ENCODE measurements at places on chromosomes 16 and 17. TPM values are rescaled to one million over a fixed set of nuclear protein-coding genes. Genes with fewer than 3 reads are reported as not detected.

The MT4 gene
- polyA plus RNA-seq, result not detected

DNA sequence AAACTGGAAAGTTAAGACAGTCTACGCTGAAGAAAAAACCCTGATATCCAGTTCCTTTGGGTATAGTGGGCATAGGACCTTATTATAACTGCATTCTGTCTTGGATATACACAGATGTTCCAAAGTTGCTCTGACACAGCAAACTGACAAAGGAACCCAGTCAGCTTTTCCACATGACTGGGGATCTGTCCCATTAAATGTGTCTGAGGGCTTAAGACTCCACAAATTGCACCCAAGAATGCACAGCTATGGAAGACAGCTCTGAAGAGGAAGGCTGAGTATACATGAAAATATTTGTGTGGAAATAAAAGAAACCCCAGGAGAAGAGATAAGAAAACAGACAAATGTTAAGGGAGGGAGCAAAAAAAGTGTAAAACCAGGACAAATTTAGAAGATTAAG is 114.1 kb downstream of the SPAG9 start:
- no peak overlapping the region for H3K27ac ChIP-seq
- no peaks in the 10 kb centered on the region for H3K27me3 ChIP-seq
- no peak overlapping the region for H3K4me3 ChIP-seq

The KIF1C gene
- polyA plus RNA-seq, result 164 TPM

DNA sequence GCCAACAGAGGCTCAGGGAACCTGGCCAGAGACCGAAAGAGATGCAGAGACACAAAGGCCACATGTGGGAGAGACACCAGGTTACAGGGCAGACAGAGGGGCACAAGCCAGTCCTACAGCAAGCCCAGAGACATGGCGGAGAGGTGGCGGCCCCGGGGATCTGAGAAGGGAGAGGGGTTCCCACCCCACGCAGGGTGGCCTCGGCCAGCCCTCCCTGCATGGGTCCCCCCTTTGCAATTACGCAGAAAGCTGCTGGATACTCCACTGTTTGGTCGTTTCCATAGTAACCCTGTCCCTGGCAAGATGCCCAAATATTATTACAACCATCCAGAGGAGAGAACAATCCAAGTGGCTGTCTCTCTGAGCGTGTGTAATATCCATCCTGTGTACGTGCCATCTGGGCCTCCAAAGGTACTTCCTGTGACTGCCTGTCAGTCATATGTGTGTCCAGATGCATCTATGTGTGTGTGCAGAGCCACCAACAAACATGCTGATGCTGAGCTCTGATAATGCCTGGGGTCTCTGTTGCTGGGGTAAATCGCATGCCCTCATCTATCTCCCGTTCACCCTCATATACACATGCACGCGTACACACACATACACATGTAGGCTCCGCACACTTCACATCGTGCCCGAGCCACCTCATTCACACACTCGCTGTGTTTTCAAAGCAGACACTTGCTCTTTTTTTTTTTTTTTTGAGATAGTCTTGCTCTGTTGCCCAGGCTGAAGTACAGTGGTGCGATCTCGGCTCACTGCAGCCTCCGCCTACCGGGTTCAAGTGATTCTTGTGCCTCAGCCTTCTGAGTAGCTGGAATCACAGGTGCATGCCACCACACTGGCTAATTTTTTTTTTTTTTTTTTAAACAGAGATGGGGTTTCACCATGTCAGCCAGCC is 5.5 kb downstream of the PCGF2 start:
- H3K4me3 ChIP-seq, result no peak overlapping the region
- H3K27me3 ChIP-seq, result peaks cover 5% of the 10 kb centered on the region
- H3K36me3 ChIP-seq, result peaks cover 25% of the 10 kb centered on the region
- peaks cover 35% of the 10 kb centered on the region for H3K4me1 ChIP-seq
- peak; percentile 84 for DNase-seq

GRCh38 chr16:69367980-69368379 is 16.4 kb upstream of the TMED6 start:
- no peaks in the 10 kb centered on the region for H3K4me1 ChIP-seq
- no peaks in the 10 kb centered on the region for H3K27me3 ChIP-seq
- H3K27ac ChIP-seq, result no peak overlapping the region

DNA sequence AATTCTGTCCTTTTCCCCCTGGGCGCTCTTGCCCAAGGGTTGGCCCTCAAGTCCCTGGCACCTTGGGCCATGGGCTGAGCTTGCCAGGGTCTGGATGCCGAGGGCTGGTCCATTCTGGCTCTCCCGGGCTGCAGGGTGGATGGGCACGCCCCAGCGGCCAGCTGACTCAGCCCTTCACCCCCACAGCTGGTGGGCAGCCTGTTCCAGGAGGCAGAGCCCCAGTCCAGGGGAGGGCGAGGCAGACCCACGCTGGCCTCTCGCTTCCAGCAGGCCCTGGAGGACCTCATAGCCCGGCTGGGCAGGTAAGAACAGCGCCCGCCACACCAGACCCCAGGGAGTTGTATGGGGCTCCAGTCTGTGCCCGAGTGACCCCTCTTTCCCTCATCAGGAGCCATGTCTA is 15.0 kb downstream of the MYO15B start:
- H3K4me3 ChIP-seq, result no peak overlapping the region
- no peaks in the 10 kb centered on the region for H3K36me3 ChIP-seq
- no peak overlapping the region for H3K27ac ChIP-seq
- H3K27me3 ChIP-seq, result no peaks in the 10 kb centered on the region

The ZP2 gene
- 0.03 TPM for polyA plus RNA-seq

The TMEM88 gene
- polyA plus RNA-seq, result 11.4 TPM

DNA sequence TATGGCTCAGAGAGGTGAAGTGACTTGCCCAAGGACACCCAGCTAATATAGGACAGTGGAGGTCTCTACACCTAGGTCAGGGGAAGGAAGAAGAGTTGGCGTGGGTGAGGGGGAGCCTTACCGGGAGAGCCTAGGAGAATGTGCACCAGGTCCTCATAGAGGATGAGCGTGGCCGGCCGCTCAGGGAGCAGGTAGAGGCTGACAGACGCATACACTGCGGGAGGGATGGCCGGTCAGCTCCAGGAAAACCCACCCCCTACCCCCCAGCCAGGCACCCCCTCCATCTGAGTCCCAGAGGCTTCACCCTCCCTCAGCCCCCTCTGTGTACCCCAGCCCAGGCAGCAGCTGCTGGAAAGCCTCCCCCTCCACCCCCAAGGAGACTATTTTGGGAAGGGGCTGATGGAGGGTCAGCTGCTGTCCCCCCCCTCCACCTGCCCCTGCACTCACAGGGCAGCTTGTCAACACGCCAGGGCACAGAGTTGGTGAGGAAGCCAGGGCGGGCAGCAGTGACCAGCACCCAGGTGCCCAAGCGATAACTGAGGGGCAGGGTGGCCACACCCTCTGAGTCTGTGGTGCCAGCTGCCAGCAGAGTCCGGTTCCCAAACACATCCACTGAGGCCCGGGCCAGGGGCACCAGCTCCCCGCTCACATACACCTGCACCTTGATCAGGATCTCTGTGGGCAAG is 4.1 kb downstream of the FAM171A2 start:
- H3K36me3 ChIP-seq, result no peaks in the 10 kb centered on the region
- peaks cover 14% of the 10 kb centered on the region for H3K27me3 ChIP-seq
- DNase-seq, result no peak
- H3K27ac ChIP-seq, result no peak overlapping the region
- H3K4me3 ChIP-seq, result no peak overlapping the region

GRCh38 chr16:27462200-27462845 is 60.3 kb downstream of the IL21R start:
- no peak for DNase-seq
- H3K4me3 ChIP-seq, result no peak overlapping the region
- peaks cover 14% of the 10 kb centered on the region for H3K36me3 ChIP-seq

- peak overlapping the region; percentile 100 for H3K27ac ChIP-seq
- peaks cover 73% of the 10 kb centered on the region for H3K4me1 ChIP-seq
- peak overlapping the region; percentile 95 for H3K4me3 ChIP-seq
- H3K27me3 ChIP-seq, result no peaks in the 10 kb centered on the region
- H3K36me3 ChIP-seq, result no peaks in the 10 kb centered on the region
- peak; percentile 86 for DNase-seq
Observed at GRCh38 chr17:17837380-17837821, 615 bp upstream of the SREBF1 start.

- H3K27me3 ChIP-seq, result no peaks in the 10 kb centered on the region
- H3K4me1 ChIP-seq, result no peaks in the 10 kb centered on the region
- no peak overlapping the region for H3K4me3 ChIP-seq
- DNase-seq, result no peak
- H3K36me3 ChIP-seq, result peaks cover 88% of the 10 kb centered on the region
- no peak overlapping the region for H3K27ac ChIP-seq
Observed at GRCh38 chr16:27465483-27465879, 63.5 kb downstream of the IL21R start.

DNA sequence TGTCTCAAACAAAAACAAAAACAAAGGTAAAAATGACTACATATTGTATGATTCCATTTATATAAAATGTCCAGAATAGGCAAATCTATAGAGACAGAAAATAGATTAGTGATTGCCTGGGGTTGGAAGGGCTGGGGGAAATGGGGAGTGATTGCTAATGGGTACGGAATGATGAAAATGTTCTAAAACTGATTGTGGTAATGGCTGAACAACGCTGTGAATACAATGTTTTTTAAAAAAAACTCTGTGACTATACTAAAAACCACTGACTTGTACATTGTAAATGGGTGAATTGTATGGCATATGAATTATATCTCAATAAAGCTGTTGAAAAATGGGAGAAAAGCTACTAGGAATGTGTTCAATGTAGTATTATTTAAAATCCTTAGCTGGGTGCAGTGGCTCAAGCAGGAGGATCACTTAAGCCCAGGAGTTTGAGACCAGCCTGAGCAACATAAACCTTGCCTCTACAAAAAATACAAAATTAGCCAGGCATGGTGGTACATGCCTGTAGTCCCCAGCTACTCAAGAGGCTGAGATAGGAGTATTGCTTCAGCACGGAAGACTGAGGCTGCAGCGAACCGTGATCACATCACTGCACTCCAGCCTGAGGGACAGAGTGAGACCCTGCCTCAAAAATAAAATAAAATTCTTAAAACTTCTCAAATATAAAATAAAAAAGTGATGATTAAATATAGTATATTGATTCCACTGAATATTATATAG is 47.9 kb downstream of the TOM1L2 start:
- peaks cover 74% of the 10 kb centered on the region for H3K4me1 ChIP-seq
- H3K27me3 ChIP-seq, result no peaks in the 10 kb centered on the region
- H3K4me3 ChIP-seq, result no peak overlapping the region
- no peak overlapping the region for H3K27ac ChIP-seq
- DNase-seq, result no peak
